T47D (cell line): ENCODE measurements at places on chromosomes 7 and 10.

DNA sequence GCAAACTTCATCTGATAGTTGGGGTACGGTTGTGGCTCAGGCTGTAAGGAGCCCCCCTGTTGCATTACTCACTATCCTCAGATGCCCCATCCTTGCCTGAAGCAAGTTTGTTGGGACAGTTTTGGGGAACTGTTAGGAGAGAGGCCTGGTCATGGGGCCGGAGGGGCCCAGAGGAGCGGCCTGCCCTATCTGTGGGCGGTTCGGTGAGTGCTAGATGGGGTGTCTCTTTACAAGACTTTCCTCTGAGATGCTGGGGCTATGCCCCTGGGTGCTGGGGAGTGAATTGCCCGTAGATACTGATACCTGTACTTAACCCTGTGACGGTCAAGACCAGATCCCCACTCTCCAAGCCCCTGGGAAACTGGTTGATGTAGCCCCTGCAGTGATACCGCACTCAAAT, 12.4 kb downstream of the CUX1 start:
- no peak for DNase-seq

- no peak for DNase-seq
Measured at GRCh38 chr7:31562002-31562401, 48.1 kb downstream of the ITPRID1 start.

GRCh38 chr7:98222533-98223195, 11.4 kb downstream of the BHLHA15 start:
- DNase-seq: no peak

GRCh38 chr7:3232228-3232627, 68.8 kb upstream of the SDK1 start:
- no peak for DNase-seq

DNA sequence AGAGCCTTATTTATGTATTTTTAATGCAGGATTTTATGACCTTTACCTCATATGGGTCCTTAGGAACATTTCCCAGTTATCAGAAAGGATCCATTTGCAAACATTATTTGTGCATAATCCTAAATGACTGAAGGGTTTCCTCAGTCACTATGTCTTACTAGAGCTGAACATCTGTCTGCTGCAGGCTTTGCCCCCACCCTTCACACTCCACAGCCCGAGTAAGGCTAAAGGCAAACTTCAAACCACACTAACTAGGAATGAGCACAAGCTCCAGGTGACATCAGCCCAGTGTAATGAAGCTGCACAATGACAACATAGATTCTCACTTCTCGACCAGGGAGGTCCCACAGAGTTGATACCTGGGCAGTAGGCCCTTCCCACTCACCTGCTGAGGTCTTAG, 491.3 kb upstream of the MKI67 start:
- DNase-seq: no peak

GRCh38 chr10:102633287-102633686, 11.0 kb upstream of the TRIM8 start:
- DNase-seq: no peak

GRCh38 chr7:141788296-141788695, 1.7 kb upstream of the TAS2R5 start:
- DNase-seq: no peak

GRCh38 chr7:148095066-148095465, 495.5 kb upstream of the C7orf33 start:
- no peak for DNase-seq

DNA sequence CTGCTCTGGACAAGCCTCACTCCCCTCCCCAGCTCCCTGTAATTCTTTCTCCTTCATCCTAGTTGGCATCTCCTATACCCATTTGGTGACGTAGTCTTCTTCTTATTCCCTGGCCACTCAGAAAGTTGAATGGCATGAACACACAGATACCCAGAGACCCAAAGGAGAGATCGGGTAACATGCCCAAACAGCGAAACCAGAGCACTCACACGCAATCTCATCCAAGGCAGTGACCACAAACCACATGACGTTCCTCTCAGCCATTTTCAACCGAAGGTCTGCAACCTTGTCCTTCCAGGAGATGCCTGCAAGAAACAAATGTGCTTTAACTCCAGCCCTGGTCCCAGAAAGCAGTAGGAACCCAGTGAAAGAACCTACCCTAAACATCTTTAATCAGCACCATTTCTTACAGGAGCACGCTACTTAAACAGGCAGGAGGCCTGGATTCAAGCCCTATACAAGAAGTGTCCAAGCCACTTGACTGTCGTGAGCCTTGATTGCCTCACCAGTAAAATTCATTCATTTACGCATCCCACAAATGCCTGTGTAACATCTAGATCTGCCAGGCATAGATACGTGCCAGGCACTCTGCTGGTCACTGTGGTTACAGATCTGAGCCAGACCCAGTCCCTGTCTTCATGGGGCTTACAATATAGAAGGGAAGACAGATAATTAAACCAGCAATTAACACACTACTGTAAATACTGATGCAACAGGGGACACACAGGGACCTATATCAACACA, 37.1 kb downstream of the XPNPEP1 start:
- DNase-seq: no peak

DNA sequence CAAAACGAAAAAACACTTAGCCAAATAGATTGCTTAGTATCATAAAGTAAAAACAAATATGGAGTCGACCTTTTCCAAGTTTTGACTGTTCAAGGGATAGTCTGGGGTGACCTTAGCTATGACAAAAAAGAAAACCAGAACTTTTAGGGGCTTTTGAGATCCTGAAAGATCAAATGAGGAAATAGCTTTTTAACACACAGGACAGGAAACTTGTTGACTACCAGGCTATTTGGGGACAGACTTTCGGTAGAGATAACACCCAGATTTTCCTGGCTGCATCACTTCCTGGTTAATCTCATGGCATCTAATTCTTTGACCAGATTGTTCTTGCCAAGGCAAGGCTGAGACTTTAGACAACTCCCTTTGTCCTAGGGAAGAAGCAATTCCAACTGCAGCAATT, 34.5 kb upstream of the EGR2 start:
- DNase-seq: no peak

DNA sequence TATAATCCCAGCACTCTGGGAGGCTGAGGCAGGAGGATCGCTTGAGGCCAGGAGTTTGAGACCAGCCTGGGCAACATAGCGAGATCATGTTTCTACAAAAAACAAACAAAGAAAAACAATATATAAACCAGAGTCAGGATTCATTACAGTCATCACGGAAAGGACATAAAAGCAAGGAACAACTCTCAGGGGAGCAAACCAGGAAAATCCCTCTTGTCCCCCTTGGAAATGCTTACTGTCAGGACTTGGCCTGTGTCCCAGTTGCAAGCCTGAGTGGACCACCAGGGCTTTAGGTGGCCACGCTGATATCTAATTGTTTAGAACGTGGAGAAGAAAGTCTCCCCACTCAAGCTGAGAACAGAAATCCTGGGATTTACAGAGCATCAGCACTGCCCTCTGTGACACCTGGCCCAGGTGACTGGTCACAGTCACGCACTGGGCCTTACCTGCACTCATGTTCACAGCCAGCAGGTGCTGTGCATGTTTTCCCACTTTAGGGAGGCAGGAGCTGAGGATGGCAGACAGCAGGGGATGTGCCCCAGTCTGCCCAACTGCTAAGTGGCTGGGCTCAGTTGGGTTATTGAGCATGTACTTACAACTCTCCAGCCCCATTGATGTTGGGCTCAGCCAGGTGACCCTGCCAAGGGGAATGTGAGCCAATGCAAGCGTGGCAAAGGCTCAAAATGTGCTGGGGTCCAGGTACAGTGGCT, 60.9 kb downstream of the TMEM130 start:
- DNase-seq: no peak
